ENCODE measurements at places on chromosomes 6 and 20.

GRCh38 chr6:137927777-137928218 lies 60.7 kb downstream of the TNFAIP3 start:
- DNase-seq: peak; percentile 93

GRCh38 chr6:97594844-97595243 lies 311.8 kb upstream of the MMS22L start:
- no peak for DNase-seq

- DNase-seq: no peak
Observed at GRCh38 chr6:29696147-29697125, 15.5 kb upstream of the ZFP57 start.

DNA sequence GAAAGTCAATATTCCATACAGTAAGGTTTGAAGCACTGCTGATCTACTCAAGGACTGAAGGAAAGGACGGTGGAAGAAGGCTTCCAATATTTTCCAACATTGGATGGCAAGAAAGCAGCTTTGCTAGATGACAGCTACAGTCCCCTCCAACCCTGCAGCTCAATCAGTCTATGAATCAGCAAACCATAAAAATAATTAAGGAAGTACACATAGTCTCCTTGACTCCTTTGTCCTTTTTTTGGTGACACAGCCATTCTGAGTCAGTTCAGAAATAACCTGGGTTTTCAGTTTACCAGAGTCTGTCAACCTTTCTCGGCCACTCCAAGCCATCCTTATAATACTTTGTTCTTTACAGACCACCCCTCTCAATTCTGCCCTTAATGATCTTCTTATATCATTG lies 232.5 kb downstream of the IBTK start:
- DNase-seq: no peak

DNA sequence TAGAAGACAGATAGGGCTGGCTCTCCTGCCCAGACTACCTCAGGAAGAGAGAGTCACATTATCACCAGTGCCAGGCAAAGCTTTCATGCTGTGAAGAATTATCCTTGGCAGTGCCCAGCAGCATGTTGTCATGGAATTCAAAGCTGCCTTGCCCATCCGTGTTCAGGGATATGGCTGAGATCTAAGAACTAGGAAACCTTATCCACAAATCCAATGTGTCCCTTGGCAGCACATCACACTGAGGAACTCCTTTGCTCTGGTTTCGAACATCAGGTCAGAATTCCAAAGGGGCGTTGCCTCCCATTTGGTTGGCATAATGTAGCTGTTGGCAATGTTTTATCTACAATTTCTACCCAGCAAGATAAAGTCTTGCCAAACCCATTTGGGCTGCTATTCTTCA lies 52.7 kb downstream of the ADGRF1 start:
- no peak for DNase-seq

- DNase-seq: no peak
Observed at GRCh38 chr6:6599468-6599873, 11.0 kb downstream of the LY86 start.

DNA sequence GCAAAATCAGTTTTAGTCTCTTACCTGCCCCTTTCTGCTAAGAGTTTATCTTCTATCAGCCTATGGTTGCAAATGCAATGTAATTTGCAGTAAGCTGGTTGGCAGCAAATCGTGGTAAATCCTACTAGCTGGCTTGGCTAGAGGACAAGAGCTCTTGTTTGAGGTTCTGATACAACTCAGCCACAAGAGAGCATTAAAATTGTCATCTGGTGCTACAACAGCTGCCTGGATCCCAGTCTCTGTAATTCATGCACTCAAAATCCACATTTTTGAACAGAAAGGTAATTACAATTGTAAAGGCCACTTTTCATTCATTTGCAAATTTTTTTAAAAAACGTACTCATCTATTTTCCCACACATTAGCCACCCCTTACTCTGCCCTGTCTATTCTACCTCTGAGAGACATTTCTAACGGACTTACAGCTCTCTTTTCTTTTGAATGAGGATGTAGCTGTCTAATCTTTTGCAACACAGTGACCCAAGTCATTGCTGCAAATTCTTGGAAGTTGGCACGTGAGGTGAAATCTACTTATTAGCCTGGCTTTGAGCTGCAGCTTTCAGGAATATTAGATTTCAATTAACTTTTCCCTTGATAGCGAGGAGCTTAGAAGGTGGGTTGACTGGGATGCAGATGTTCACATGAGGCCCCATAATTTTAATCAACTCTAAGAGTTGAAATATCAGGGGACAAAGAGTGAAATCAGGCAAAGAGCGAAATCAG lies 54.0 kb upstream of the FAM184A start:
- no peak for DNase-seq

DNA sequence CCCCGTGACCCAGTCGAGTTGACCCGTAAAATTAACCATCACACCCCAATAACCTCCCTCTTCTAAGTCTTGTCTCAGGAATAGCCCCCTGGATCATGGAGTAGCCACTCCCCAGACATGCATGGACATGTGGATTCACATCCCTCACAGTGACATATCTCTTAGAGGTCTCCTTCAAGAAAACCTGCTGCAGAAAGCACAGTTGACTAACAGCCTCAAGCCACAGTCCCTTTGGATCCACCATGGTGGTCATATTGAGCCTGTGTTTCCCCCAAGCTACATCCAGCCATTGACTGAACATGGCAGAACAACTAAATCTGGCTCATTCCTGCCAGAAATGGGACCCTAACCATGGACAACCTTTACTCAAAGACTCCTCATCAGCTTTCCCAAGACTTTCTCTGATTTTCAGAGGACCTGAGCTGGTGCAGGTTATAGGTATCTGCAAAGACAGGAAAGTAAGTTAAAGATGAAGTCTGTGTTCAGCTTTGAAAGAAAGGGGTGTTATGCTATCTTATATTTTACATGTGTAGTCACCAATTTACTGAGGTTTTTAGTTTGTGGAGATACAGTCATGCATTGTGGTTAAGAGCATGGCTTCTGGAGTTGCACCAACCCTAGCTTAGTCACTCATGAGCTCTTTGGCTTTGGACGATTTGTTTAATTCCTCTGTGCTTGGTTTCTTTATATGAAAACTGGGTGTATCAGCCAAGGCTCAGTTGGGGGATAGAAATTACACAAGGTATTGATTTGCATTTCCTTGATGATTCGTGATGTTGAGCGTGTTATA lies 219.1 kb downstream of the MYLK4 start:
- DNase-seq: no peak

DNA sequence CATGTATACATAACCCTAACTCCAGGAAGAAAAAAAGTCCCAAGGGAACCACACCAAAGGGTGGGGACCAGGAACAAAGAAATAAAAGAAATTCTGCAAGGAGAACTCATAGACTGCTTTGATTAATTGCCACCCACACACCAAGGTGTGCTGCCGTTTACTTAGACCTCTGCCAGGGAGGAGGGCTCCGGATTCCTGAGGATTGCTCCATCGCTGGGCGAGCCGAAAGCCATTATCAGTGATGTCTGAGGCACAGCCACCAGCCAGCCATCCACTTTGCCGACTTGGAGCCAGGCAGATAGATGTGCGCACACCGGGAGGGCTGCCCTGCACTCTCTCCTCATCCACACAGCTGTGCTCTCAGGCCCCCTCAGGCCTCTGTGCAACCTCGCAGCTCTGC lies 272.7 kb upstream of the FOXQ1 start:
- DNase-seq: no peak

DNA sequence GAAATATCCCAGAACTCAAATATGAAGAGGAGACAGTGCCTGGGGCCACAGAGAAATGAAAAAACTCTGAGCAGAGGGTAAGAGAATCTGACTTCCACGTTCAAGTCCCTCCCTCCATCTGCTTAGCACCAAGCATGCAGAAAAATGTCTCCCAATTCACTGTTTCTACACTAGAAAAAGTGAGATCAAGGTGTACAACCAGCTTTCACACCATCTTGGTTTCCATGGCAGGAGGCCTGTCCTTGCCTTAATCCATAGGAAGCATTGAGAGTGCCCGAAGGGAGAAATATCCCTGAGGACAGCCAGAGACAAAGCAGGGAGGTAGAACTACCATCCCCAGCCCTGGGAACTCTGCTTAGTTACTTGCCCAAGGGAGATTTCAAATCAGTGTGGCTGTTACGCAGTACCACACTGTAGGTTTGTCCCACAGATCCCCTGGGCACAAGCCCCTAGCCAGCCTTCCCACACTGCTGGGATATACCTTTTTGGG lies 82.9 kb downstream of the SCML4 start:
- no peak for DNase-seq

- DNase-seq: no peak
Observed at GRCh38 chr20:58978351-58979190, 2.5 kb upstream of the NELFCD start.

GRCh38 chr6:157929076-157929475 lies 52.6 kb upstream of the SYNJ2 start:
- no peak for DNase-seq

DNA sequence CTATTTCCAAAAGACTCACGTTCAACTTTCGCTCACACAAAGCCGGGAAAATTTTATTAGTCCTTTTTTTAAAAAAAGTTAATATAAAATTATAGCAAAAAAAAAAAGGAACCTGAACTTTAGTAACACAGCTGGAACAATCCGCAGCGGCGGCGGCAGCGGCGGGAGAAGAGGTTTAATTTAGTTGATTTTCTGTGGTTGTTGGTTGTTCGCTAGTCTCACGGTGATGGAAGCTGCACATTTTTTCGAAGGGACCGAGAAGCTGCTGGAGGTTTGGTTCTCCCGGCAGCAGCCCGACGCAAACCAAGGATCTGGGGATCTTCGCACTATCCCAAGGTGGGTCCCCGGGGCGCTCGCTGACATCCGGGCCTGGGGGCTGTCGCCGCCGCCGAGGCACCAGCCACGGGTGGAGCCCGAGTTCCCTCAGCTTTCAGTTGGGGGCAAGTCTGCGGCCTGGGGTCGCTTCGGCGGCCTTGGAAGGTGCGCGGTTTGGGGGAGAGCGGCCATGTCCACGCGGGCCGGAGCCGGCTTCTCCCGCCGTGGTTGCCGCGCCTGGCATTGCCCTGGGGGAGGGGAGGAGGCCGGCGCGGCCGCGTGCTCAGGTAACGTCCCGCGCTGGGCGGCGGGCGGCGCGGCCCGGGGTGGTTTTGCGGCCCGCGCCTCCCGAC lies 429 bp downstream of the AMD1 start:
- no peak for DNase-seq

DNA sequence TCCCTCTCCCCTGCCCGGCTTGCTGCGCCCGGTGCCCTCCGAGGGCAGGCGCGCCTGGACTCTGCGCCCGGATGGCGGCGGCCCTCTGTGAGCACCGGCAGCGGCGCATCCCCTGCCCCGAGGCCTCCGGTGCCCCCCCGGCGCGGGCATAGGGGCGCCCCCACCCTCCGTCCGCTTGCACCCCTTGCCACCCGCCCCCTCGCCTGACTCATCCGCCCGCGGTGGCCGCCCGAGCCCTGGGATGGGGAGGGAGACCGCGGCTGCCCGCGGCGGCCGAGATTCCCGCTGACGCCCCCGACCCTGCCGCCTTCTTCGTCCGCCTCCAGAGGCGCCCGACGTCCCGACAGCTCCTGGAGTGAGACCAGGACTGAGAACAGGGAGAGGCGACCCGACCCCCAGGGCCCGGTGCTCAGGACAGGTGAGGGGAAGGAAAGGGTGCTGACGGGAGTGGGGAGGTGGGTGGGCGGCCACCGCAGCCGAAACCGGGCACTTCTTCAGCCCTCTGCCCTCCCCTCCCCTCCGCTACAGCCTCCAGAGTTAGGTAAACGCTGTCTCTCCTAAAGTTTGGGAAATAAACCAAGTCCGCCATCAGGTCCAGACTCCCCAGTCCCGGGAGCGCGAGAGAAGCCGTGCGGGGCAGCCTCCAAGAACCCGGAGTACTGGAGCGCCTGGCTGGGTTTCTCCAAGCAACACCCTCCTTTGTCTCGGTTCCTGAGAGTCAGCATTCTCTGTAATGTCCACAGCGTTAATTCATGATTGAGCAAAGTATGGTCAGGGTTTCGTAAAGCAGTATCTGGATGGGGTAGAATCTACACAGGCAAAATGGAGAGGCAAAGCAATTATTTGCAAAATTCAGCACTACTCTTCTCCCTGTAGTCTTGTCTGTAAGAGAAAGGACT lies 539 bp downstream of the TMEM200A start:
- no peak for DNase-seq

GRCh38 chr20:56872620-56873458 lies 243.7 kb downstream of the TFAP2C start:
- no peak for DNase-seq

DNA sequence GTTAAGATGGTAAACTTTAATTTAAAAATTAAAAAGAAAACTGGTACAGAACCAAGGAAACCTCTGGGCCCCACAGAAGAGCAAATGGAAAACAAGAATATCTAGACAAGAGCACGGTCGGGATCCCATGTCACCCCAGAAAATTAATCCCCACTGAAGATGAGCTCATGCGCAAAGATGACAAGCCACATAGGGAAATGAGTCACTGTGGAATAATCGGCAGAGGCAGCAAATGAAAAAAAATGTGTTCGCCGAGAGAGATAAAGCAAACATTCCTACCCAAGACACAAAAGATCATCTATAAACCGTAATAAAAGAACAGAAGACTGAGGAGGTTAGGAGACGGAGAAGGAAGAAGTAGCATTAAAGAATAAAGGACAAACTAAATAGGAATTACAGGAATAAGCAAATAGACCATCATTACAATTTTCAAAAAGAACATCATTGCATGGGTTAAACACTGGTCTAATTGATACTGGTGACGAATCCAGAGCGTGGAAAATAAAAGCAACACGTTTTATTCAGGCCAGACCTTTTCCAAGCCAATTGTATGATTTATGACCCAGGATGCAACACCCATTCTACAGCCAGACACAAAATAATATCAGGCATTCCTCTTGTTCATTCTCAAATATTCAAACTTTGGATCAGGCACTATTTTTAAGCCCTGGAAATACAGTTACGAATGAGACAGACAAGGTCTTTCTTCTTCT lies 138.0 kb upstream of the ARID1B start:
- DNase-seq: no peak

DNA sequence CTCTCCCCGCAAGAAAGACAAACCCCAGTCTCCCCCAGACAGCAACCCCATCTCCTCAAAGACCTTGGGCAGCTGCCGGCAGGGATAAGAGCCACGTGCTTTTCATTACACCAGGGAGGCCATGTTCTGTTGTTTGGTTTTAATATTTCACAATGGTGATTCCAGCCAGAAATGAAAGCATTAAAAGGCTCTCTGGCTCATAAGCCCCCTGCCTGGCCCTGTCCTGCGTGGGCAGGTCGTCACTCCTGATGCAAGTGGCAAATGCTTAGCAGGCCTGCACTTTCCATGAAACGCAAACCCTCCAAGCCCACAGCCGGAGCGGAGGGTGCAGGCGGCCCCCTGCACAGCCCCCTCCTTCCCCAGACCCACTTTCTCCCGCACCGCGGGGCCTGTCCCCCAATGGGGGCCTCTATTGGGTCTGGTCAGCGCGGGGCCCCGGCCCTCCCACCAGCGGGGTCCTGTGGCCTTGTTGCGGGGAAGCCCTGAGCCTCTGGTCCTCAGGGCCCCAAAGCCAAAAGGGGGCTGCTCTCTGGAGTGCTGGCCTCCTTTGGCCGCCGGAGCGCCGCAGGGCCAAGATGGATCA lies 77.2 kb downstream of the TMEM242 start:
- DNase-seq: no peak
